Inflammatory macrophage treated with lipopolysaccharide for 1 hour (primary cell): ENCODE measurements at places on chromosomes 5 and 9.

DNA sequence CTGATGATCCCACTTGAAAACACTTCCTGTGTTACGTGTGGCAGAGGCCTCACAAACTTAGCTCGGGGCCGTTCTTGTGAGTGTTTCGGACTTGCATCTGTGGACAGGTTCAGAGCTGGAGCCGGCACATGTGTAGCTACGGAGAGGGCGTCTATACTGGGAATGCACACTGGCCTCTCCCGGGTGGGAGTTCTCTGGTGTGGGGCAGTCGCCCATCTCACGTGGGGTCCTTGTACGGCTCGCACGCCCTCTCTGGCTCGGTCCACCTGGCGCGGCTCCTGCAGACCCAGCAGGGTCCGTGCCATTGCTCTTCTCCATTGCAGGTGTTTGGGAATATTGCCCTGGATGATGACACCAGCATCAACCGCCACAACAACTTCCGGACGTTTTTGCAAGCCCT is 197.9 kb downstream of the CACNA1B start:
- DNase-seq: no peak

GRCh38 chr5:121031491-121031890 is 567.4 kb downstream of the PRR16 start:
- DNase-seq: no peak

DNA sequence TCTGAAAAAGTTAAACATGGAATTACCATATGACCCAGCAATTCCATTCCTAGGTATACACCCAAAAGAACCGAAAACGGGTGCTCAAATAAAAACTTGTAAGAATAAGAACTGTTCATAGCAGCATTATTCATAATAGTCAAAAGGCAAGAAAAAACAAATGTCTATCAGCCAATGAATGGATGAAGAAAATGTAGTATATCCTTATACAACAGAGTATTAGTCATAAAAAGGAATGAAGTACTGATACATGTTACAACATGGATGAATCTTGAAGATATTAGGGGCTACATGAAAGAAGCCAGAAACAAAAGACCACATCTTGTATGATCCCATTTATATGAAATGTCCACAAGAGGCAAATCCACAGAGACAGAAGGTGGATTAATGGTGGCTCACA is 15.6 kb upstream of the BRD3 start:
- DNase-seq: no peak

- no peak for DNase-seq
Measured at GRCh38 chr5:151741678-151742423, 16.6 kb downstream of the ATOX1 start.

DNA sequence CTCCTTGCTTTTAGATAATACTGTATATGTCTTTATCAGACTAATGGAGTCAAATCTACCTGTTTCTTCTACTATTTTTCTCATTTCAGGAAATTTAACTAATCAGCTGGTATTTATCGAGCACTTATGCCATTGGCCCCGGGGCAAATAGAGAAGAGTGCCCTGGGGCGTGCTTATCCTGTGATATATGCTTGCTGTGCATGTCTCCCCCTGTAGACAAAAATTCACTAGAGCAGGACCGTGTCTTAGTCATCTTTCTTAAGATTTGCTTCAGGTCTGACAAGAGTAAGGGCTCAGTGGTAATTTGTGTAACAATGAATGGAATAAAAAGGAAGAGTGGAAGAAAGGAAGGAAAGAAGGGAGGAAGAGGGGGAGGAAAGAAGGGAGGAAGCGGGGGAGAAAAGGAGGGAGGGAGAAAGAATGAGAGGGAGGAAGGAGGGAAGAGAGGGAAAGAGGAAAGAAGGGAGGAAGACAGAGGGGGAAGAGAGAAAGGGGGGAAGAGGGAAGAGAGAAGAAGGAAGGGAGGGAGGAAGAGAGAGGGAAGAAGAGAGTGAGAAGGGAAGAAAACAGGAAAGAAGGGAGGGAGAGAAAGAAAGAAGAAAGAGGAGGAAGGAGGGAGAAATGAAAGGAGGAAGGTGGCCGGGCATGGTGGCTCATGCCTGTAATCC is 295.7 kb upstream of the PANK3 start:
- no peak for DNase-seq

DNA sequence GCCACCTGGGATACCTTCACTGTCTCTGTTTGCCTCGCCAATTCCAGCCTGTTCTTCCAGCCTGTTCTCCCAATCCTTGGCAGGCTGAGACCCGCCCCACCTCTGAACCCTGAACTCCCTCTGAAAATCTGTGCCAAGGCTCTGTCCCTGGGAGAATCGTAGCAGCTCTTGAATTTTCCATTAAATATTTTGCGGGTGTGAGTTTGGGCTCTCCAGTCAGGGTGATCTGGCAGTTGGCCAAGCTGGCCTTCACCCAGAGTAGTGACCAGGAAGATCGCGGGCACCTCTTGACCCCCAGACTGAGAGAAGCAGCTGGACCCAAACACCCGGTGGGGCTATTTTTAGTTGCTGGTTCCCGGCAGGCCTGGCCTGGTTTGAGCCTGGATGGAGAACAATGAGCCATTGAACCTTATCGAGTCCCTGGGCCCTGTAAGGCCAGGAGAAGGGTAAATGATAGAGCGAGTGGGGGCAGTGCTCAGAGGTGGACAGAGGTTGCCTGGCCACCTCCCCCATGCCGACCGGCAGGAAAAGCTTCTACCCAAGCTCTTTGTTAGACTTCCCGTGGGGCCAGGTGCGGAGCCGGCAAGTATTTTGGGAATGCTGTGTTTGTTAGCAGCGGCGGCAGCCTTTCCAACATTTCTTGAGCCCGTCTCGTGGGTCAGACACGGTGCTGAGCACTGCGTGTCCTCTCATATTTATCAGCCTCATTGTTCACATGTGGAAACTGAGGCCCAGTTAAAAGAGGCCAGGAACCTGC is 146.2 kb downstream of the RGS3 start:
- DNase-seq: no peak

- no peak for DNase-seq
Measured at GRCh38 chr5:482506-482905, 39.5 kb downstream of the EXOC3 start.

GRCh38 chr9:107793541-107793940 is 304.0 kb upstream of the KLF4 start:
- DNase-seq: no peak

DNA sequence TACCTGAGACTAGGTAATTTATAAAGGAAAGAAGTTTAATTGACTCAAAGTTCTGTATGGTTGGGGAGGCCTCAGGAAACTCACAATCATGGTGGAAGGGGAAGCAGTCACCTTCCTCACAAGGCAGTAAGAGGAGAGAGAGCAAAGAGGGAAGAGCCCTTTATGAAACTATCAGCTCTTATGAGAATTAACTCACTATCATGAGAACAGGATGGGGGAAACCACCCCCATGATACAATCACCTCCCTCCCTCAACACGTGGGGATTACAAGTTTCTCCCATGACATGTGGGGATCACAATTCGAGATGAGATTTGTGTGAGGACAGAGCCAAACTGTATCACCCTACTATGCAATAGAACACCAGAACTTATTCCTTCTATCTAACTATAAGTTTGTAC is 27.9 kb downstream of the CD274 start:
- DNase-seq: peak; percentile 93

DNA sequence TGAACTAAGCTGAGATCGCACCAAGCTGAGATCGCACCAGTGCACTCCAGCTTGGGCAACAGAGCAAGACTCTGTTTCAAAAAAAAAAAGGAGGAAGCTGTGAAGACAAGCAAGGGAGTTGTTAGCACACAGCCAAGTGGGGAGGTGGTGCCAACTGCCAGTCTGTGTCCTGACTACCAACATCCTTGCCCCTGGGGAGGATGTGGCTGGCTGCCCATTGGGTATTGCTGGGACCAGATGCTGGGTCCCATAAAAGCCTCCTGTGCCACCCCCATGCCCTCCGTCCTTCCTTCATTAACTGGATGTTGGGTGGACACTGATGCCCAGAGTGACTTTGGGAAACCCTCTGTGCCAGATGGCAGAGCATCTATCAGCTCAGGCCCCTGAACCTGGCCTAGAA is 157.1 kb upstream of the COL5A1 start:
- no peak for DNase-seq

DNA sequence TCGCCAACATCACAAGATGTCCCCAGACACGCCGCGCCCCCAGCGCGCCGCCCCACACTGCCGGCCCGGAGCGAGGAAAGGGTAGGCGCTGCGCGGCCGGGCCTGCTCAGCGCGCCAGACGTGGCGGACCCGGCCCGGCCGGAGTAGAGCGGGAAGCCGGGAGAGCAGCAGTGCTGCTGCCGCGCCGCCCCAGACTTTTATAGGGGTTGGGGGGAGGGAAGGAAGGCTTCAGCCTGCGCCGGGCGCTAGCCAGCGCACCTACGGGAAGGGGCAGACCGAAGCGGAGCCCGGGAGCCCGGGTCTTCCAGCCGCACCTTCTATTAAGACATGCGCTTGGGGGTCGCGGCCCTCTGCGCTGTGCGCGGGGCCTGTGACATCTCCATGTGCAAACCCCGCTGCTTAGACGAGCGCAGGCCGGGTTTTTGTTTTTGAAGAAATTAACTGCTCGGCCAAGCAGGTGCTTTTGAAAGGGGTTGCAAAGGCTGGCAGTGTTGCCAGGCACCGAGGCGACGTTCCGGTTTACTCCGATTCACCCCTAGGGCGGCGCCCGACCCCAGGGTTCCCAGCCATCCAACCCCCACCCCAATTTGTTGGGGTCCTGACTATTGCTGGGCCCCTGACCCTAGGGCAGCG is 353 bp upstream of the PAX5 start:
- DNase-seq: peak; percentile 49

DNA sequence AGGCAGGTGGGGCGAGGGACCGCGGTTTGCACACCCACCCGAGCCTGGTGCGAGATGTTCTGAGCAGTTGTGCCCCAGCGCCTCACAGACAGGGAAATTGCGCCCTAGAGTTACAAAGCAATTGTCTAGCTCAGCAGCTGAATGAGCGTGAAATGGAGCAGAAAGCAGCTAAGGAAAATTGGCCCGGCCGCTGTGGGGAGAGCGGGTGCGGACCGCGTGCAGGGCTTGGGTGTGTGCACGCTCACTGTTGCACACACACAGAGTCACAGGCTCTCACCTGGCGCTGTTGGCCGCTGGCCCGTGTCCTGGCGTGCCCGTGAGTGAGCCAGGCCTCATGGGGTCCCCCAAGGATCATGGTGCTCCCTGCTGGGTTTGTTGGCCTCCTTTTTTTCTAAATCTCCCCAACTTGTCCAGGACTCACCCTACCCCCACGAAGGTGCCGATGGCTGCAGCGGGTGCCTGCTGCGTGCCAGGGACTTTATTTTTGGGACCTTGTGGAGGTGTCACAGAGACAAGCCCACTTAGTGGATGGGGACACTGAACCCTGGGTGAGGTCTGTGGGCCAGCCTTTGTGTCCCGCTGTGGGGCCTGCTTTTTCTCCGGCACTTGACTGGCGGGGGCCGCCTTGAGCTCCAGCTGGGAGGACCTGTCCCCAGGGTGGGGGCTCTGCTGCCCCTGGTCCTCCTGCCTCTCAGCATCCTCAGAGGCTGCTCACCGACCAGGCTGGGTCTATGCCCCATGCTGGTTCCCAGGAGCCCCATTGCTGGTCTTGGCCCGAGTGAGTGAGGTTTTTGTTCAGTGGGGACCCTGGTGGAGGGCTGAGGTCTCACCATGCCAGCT is 5.2 kb downstream of the RXRA start:
- no peak for DNase-seq

DNA sequence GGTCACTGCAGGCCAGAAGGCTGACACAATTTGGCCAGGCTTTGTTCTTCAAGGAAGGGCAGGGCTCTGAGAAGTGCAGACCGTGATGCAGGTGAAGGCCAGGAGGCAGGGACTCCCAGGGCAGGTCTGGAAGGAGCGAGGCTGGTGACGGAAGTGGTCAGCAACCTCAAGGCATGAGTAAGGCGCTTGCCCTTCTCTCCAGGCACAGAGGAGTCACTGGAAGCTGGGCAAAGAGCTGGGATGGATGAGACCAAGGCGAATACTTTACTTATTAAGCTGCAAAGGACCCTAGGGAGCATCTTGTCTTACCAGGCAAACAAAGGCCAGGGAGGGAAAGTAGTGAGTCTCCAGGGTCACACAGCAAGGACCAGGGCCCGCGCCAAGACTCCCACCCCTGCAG is 18.6 kb downstream of the IRF1 start:
- no peak for DNase-seq

GRCh38 chr9:94135222-94135621 is 51.0 kb downstream of the PTPDC1 start:
- no peak for DNase-seq

DNA sequence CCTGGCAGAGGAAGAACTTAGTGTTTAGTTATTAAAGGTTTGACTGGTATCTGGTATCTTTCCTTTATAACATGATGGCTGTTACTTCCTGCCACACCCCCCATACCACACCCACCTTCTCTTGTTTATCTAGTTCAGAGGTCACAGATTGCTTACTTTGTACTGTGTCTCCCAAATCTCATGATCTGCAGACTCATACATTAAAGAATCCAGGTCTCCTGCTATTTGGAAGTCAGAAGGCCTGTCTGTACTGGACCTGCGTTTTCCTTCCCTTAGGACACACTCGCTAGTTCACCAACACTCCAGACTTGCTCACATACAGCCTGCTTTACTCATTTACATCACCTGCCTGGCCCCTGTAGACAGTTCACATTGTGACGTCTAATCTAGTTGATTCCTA is 39.3 kb downstream of the NUDT12 start:
- DNase-seq: no peak

DNA sequence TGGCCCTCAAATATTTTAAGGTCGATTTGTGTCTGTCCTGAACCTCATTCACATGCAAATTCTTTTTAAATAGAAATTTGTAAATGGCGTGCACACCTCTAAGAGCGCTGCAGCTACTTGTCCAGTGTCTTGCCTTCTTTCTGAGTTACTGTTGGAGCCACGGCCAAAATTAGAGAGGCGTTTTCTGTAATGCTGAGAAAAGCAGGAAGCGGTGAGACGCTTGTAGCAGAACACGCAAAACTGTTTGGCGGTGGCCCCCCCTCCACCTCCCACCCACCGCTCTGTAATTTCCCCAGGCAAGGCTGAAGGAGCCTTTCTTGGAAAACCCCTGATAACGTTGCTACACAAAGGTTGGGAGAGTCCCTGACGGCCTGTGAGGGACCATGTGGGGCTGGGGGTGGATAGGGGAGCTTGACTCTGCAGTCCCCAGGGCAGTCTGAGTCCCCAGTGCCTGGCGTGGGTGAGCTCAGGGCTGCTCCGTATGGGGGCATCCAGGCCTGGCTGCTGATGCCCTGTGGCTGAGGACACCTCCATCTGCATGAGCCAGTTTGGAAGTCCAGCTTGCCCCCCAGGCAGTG is 96.5 kb downstream of the GADD45G start:
- DNase-seq: peak; percentile 93

DNA sequence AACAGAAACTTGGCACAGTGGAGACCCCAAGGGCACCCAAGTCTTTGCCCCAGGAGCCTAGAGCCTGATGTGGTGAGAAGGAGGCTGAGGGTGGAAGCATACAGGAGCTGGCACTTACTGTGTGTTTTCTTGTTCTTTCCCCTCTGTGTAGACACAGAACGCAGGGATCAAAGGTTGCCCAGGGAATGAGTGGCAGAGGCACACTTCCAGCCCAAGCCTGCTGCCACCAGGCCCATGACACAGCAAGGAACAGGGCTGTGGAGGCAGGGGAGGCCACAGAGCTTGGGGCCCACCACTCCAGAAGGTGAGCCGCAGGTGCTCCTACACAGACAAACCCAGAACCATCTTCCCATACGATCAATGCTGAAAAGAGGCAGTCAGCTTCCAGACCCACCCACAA is 73.9 kb upstream of the S1PR3 start:
- no peak for DNase-seq
